Ascending aorta (tissue), 2 donors: ENCODE measurements at places on chromosomes 1 and 21.

- no peaks in the 10 kb centered on the region for H3K27me3 ChIP-seq
- H3K4me1 ChIP-seq: peaks cover 5% of the 10 kb centered on the region
- no peak for DNase-seq
Observed at GRCh38 chr1:61709908-61710289, 15.0 kb downstream of the TM2D1 start.

DNA sequence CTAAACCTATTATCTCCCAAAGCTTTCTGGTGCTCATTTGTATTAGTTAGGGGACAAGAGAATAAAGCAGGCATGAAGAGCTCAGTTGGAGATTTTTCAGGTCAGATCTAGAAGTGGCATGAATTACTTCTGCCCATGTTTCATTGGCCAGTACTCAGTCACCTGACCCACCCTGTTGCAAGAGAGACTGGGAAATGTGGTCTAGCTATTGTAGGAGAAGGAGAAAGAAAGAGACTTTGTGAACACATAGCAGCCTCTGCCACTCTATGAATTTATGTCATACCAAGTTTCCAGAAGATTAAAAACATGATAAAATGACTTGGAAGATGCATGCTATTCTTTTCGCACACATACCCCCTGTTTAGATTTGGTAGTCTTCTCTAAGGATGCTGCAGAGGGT, 302.3 kb upstream of the RUNX1 start:
- no peaks in the 10 kb centered on the region for H3K27me3 ChIP-seq
- no peak overlapping the region for H3K27ac ChIP-seq
- H3K36me3 ChIP-seq: no peaks in the 10 kb centered on the region

DNA sequence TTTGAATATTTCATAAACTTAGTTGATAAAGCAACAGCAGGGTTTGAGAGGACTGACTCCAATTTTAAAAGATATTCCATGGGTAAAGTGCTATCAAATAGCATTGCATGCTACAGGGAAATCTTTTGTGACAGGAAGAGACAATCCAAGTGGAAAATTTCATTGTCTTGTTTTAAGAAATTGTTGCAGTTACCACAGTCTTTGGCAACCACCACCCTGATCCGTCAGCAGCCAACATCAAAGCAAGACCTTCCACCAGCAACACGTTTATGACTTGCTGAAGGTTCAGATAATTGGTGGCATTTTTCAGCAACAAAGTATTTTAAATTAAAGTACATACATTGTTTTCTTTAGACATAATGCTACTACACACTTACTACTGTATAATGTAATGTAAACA, 47.8 kb downstream of the ADGRL4 start:
- DNase-seq: no peak
- no peaks in the 10 kb centered on the region for H3K4me1 ChIP-seq
- no peak overlapping the region for H3K4me3 ChIP-seq
- no peak overlapping the region for H3K27ac ChIP-seq

DNA sequence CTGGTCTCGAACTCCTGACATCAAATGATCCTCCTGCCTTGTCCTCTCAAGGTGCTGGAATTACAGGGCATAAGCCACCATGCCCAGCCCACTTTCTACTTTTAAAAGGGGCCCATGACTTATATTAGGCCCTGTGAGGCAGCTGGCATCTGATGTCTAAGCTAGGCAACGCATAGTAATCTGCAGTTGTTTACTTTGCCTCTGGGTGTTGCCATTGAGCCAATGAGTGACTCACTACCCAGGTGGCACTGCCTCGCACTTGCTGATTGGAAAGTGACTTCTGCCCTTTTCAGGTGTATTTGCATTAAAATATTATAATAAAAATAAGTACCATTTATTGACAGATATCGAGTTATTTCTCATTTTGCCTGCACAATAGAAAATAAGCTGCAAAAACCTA, 84.9 kb downstream of the KIF14 start:
- H3K4me3 ChIP-seq: no peak overlapping the region
- no peak overlapping the region for H3K27ac ChIP-seq
- no peaks in the 10 kb centered on the region for H3K36me3 ChIP-seq

DNA sequence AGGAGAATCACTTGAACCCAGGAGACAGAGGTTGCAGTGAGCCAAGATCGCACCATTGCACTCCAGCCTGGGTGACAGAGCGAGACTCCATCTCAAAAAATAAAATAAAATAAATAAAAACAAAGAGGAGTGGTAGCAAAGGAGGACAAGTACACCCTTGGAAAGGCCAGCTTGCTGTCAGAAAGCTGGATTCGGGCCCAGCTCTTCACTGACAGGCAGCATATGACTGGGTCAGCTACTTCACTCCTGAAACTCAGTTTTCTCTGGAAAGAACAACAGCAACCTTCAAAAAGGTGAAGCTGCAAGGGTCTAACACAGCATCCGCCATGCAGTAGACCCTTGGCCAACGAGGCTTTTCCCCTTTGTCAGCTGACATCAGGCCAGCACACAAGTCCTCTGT, 156.0 kb upstream of the TIAM1 start:
- no peak for DNase-seq
- no peaks in the 10 kb centered on the region for H3K27me3 ChIP-seq
- no peak overlapping the region for H3K27ac ChIP-seq
- H3K4me1 ChIP-seq: no peaks in the 10 kb centered on the region
- no peaks in the 10 kb centered on the region for H3K36me3 ChIP-seq

- DNase-seq: no peak
- H3K4me3 ChIP-seq: peak within 1 kb of the TSS; percentile 77
- H3K27me3 ChIP-seq: no peaks in the 10 kb centered on the region
- H3K36me3 ChIP-seq: no peaks in the 10 kb centered on the region
Observed at GRCh38 chr1:25799935-25800702, at the start of gene SELENON. SELENON (plus strand) TSS chr1:25800193; CDS start chr1:25800231, 38 bp downstream.

GRCh38 chr1:87435484-87435883, 106.8 kb downstream of the LMO4 start:
- DNase-seq: no peak
- H3K27me3 ChIP-seq: no peaks in the 10 kb centered on the region
- no peak overlapping the region for H3K27ac ChIP-seq
- H3K4me3 ChIP-seq: no peak overlapping the region

DNA sequence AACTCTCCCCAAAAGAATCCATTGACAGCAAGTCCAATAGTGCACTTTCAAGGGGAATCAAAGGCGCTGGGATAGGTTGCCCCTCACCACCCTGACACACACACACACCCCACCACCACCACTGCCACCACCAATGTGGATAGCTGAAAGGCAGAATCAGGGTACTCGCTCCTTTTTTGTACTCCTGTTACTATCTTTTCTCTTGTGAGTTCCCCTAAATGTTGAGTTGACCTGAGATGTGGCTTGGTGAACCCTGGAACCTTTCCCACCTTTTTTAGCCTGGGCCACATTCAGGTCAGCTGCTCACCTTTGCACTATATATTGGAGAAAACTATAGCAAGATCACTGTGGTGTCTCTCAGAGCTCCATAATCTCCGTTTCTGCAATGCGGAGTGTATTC, 3.9 kb downstream of the S100A8 start:
- no peaks in the 10 kb centered on the region for H3K36me3 ChIP-seq
- no peak for DNase-seq
- no peaks in the 10 kb centered on the region for H3K4me1 ChIP-seq
- H3K27me3 ChIP-seq: no peaks in the 10 kb centered on the region

- peaks cover 25% of the 10 kb centered on the region for H3K36me3 ChIP-seq
- peak; percentile 53 for DNase-seq
- peaks cover 50% of the 10 kb centered on the region for H3K4me1 ChIP-seq
- no peak overlapping the region for H3K4me3 ChIP-seq
Observed at GRCh38 chr1:229596925-229597699, 28.8 kb downstream of the TAF5L start.

GRCh38 chr1:72482736-72483413, 200.5 kb upstream of the NEGR1 start:
- H3K36me3 ChIP-seq: no peaks in the 10 kb centered on the region
- no peak overlapping the region for H3K4me3 ChIP-seq
- H3K4me1 ChIP-seq: no peaks in the 10 kb centered on the region
- H3K27me3 ChIP-seq: no peaks in the 10 kb centered on the region
- H3K27ac ChIP-seq: no peak overlapping the region

GRCh38 chr1:58528518-58528917, 18.0 kb downstream of the OMA1 start:
- no peaks in the 10 kb centered on the region for H3K36me3 ChIP-seq
- DNase-seq: no peak
- no peaks in the 10 kb centered on the region for H3K4me1 ChIP-seq
- no peak overlapping the region for H3K4me3 ChIP-seq
- no peak overlapping the region for H3K27ac ChIP-seq

DNA sequence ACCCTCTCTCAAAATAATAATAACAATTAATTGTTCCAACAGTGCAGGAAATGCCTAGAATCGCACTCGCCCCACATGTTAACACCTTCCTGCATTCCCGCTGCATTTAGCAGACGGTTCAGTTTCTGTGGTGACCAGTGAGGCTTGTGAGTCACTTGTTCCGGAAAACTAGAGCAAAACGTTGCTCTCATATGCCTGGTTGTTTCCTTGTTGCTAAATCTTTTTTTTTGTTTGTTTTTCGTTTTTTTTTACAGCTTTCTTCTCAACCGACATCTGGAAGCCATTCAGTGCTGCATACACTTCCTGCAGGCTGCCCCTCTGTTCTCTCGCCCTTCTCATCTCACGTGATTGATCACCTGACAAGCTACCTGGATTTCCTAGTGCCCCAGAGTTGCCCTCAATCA, 56.9 kb upstream of the TMPRSS2 start:
- no peaks in the 10 kb centered on the region for H3K36me3 ChIP-seq
- H3K27me3 ChIP-seq: no peaks in the 10 kb centered on the region
- H3K4me3 ChIP-seq: no peak overlapping the region
- no peak for DNase-seq
- H3K27ac ChIP-seq: no peak overlapping the region

- no peaks in the 10 kb centered on the region for H3K4me1 ChIP-seq
- H3K27me3 ChIP-seq: no peaks in the 10 kb centered on the region
- H3K27ac ChIP-seq: no peak overlapping the region
Observed at GRCh38 chr21:37119421-37120218, 46.6 kb downstream of the TTC3 start.

- no peak overlapping the region for H3K27ac ChIP-seq
- no peaks in the 10 kb centered on the region for H3K36me3 ChIP-seq
- H3K4me3 ChIP-seq: no peak overlapping the region
- H3K4me1 ChIP-seq: no peaks in the 10 kb centered on the region
Observed at GRCh38 chr1:2028870-2029560, 9.9 kb downstream of the GABRD start.

DNA sequence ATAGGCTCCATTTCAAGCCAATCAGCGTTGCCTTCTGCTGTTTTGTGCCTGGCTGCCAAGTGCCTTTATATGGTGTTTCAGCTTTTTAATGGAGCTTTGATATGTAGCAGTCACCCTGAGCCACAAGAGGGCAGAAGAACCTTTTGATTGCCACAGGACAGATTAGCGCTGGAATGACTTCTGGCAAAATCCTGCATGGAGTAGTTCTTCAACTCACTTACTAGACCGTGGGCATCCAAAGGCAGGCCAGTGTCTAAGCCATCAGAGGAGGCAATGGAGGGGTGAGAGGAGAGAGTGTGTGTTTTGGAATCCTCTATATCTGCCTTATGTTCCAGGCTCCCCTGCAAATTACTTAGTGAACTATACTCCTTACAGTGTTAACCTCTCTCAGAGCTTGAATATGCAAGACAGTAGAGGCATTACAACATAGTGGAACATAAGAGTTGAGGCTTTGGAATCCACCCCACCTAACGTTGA, 56.2 kb downstream of the ST3GAL3 start:
- H3K4me1 ChIP-seq: no peaks in the 10 kb centered on the region
- H3K27ac ChIP-seq: no peak overlapping the region
- no peaks in the 10 kb centered on the region for H3K36me3 ChIP-seq
- no peak for DNase-seq
- no peak overlapping the region for H3K4me3 ChIP-seq

DNA sequence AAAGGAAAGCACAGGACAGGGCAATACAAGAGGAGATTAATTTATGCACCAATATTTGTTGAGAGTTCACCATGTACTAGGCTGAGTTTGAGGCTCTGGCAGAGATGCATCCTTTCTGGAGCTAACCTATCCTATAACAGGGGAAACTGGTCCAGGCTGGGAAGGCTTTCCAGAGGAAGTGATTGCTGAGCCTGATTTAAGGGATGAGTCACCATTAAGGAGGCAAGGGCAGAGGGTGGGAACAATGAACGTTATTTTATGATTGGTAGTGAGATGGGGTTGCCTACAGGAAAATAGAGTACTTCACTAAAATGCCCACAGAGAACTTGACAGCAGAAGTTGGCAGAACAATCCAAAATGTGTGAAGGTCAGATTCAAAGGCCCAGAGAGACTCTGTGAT, 141.4 kb downstream of the PLPP3 start:
- no peak overlapping the region for H3K27ac ChIP-seq
- H3K4me1 ChIP-seq: peaks cover 2% of the 10 kb centered on the region
- H3K4me3 ChIP-seq: no peak overlapping the region
- H3K27me3 ChIP-seq: no peaks in the 10 kb centered on the region

DNA sequence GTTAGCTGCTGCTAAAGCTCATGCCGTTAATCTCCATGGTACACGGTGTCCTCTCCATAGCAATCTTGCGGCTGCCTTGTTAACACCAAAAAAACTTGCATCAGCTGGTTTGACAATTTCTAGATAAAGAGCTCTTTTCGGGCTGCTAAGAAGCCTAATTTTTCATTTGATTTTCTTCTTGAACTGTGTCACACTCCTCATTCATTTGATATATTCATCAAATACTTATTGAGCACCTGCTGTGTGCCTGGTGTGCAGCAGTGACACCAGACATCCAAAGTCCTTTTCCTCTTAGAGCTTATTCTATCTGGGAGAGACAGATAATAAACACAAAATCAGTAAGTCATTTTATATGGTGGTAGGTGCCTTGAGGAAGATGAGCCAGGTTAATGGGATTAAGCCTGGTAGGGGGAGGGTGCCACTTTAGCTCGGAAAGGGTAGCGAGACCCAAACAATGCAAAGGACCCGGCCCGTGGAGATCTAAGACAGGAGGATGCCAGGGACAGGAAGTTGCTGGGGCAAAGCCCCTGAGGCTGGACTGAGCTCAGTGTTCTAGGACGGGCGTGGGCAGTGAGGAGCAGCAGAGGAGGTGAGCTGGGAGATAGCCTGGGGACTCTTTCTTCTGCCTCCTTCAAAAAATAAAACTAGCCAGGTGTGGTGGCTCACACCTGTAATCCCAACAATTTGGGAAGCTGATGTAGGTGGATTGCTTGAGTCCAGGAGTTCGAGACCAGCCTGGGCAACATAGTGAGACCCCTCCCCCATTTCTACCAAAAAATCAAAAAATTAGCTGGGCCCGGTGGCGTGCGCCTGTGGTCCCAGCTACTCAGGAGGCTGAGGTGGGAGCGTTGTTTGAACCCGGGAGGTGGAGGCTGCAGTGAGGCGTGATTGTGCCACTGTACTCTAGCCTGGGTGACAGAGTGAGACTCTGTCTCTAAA, 50.7 kb upstream of the LGALS8 start:
- H3K27ac ChIP-seq: no peak overlapping the region
- H3K36me3 ChIP-seq: no peaks in the 10 kb centered on the region

DNA sequence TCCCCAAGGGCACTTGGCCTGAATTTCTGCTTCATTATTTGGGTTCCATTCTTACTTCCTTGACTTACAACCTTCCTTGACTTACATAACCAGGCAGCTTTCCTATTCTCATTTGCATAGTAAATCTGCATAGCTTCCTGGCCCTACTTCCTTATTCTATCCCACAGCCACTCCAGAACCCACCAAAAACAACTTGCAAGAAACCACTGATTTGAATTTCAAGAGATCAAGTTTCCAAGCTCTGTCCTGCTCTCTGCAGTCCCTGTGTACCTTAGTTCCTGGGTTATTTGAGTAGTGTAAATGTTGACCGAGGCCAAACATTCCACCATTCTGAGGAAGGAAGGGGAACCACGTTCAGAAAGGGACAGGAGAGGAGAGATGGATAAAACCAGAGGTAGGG, 603.3 kb downstream of the PTPRC start:
- no peak overlapping the region for H3K4me3 ChIP-seq
- DNase-seq: no peak
- H3K36me3 ChIP-seq: no peaks in the 10 kb centered on the region
- H3K4me1 ChIP-seq: no peaks in the 10 kb centered on the region
